Memory B cell (primary cell): ENCODE measurements at places on chromosomes 11 and 22.

DNA sequence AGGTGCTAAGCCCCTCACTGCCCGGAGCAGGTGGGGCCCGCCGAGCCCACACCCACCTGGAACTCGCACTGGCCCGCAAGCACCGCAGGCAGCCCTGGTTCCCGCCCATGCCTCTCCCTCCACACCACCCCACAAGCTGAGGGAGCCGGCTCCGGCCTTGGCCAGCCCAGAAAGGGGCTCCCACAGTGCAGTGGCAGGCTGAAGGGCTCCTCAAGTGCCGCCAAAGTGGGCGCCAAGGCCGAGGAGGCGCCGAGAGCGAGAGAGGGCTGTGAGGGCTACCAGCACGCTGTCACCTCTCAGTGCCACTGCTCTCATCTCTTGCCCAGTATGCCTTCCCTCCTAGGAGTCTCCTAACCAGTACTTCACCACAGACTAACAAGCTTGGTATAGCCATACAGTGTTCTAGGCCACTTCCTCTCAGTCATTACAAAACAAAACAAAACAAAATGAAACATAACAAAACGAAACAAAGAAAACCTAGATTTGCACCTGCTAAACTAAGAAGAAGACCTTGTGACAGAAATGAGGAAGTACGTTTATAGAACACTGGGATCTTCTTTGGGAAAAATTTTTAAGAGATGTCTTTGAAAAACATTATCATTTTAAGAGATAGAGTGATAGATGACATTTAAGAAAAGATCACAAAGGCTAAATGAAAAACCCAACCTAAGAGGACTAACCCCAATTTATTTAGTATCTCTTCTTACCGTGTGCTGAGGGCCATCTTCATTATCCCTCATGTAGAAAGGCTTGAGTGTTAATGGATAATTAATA, 47.7 kb upstream of the GAB2 start:
- DNase-seq = peak; percentile 58

GRCh38 chr22:47112582-47112965, 350.1 kb downstream of the TBC1D22A start:
- no peak for DNase-seq

GRCh38 chr22:36027935-36028645, 534 bp downstream of the RBFOX2 start:
- DNase-seq = peak; percentile 28

GRCh38 chr11:32279672-32280071, 155.7 kb downstream of the WT1 start:
- DNase-seq = no peak

GRCh38 chr11:116310226-116310625, 462.6 kb downstream of the BUD13 start:
- no peak for DNase-seq

DNA sequence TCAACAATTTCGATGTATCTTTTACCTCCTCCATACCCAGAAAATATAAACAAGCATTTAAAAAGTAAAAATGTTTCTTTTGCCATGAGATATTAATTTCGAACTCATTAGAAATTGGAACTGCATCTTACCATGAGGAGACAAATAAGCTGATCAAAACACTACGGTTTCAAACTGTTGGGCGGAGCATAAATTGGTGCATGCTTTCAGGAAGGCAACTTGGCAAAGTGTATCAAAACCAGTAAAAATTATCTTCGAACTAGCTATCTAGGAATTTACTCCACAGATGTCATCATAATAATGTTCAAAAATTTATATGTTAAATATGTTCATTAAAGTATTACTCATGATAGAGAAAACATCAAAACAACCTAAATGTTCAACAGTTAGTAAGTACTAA, 21.4 kb upstream of the SOX6 start:
- DNase-seq = no peak

DNA sequence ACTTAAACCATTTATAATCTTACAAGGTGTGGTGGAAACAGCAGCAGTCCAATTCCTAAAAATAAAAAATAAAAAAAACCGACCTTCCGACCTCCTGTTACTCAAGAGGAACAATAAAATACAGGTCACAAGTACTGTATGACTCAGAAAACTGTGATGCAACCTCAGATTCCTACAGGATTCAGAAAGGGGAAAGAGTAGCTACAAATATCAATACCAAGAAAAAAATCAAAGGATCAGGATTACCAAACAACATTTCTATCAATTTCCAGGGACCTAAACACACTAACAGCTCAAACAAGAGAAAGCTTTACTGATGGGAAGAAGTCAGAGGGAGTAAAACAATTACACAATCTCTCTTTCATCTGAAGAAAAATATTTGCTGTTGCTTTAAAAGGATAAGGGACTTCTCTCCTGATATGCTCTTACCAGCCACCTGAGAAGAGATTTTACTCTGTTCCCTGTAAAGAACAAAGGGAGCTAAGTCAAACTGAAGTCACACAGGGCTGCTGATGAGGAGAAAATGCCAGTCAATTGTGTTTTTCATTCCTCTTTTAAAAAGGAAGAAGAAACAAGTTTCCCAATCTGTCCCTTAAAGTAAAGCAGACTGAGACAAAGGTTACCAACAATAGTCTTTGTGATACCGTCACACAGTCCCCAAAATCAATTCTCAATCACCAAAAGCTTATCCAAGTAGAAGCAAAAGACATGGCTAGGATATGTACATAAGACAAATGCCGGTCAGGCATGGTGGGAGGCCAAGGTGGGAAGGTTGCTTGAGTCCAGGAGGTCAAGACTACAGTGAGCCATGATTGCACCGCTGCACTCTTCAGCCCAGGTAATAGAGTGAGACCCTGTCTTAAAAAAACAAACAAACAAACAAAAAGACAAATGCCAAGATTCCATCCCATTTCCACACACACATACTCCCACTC, 39.3 kb downstream of the AMBRA1 start:
- no peak for DNase-seq

DNA sequence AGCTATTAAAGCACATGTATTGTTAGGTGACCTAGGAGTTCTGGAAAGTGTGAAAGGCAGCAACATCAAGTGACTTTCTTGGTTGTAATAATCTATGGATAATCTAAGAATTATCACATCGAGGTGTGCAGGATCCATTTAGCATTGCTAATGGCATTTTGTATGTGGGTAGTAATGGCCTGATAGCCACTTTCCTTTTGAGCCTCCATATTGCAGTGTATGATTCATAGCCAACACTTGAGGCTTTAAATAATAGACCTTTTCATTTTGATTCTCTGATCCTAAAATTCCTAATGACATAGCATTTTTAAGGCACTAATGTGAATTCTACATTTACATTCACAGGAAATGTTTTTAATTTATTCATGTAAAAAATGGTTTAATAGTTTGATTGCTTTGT, 759.4 kb downstream of the NELL1 start:
- DNase-seq = no peak

DNA sequence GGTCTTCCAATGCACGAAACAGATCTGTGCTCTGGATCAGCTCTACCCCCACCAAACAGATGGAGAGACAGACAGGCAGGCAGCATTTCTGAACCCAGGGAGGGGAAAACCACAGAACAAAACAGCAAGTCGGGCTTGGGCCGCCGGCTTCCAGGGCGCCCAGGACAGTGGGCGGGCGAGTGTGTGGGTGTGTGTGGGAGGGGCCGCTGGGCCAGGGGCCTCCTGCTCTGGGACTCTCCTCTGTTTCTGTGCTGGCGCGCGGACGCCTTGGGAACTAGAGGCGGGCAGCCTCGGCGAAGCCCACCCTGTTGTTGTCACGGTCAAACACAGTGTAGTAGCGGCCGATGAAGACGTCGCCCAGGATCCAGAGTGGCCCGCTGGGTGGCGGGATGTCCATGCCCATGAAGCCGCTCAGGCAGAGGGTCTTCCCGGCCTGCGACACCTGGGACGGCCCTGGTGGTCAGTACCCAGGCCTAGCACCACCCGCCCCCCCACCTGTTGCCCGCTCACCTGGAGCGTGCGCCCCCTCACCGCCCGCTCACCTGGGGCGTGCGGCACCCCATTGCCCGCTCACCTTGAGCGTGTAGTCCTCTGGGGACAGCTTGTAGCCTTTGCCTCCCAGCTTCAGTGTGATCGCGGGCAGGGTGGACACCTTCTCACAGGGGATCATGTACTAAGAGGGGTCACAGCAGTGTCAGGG, 3.0 kb upstream of the IFITM10 start:
- DNase-seq = no peak

- no peak for DNase-seq
These were observed 98.9 kb upstream of the SLC5A12 start for GRCh38 chr11:26820739-26821138.

- no peak for DNase-seq
These were observed 1.7 kb downstream of the MRGPRD start for GRCh38 chr11:68978931-68979594.

DNA sequence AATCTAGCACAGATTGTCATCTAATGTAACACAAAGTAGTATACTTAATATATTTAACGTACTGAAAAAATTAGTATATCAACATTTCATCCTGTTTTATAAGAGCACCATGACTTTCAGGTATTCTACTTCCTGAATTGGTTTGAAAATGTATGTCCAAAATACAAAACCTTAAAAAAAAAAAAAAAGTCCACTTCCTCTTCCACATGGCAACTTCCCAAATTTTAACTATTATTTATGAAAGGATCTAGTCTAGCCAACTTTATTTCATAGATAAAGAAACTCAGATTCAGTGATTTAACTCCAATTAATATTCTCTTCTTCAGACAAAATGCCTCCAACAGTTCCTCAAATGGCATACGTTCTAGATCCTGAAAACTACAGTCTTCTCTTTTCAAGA, 44.0 kb downstream of the PIK3C2A start:
- DNase-seq = no peak

- DNase-seq = no peak
These were observed 30.4 kb downstream of the CARS1 start for GRCh38 chr11:3026803-3027202.

- no peak for DNase-seq
These were observed 560.8 kb downstream of the ETS1 start for GRCh38 chr11:128026596-128026995.

DNA sequence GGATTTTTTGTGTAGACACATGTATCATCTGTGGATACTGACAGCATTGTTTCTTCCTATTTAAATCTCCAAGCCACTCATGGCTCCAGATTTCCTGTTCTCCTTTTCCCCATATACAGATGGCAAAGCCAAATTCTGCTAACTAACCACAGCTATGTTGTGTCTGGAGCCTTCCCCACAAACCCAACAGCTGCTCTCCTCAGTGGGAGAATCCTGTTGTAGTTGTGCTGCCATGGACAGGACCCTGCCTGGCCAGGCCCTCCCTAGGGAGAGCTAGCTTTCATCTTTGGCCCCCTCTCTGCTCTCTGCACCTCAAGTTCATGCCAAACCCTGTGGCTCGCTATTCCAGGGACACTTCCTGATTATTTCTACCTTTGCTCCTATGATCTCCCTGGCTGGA, 106.4 kb upstream of the CCDC90B start:
- no peak for DNase-seq

DNA sequence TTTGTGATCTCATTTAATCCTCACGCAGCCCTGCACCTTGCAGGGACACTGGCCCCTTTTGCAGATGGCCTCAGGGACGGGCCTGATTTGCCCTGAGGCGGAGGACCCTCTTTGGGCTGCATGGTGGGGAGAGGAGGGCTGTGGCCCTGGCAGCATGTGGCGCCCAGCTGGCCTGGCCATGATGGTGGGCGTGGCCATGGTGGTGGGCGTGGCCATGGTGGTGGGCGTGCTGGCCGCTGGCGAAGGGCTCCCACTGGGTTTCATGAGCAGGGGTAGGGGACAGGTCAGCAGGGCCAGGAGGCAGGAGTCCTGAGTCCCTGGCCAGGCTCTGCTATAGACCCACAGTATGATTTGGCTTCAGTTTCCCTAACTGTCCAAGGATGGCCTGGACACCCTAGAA, 13.1 kb downstream of the WNT11 start:
- DNase-seq = no peak

DNA sequence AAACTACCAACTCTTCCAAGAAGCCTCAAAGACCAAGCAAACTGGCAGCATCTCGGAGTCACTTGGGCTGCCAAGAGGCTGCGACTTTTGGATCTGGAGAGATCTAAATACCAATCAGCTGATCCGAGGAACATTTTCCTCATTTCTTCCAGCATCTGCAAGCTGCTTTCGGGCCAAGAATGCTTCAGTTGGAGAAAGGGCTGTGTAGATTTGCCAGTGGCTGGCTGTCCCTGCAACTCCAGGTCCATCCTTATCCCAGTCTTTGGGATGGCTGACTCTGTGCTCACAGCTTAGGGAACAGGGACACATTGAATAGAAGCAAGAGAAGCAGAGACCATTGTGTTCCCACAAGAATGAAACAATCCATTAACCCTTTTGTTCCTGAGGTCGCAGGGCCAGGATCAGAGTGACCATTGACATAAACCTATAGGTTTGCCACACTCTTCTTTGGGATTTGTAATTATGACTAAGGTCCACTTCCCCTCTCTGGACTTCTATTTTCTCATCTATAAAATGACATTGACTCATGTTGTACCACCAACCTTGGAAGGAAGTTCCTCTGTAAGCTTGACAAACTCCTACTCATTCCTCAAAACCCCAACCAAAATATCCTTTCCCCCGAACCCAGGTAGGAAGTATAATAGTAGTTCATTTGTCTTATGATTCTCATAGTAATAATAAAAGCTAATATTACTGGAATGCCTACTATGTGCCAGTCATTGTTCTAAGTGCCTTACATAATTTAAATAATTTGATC, 340.8 kb downstream of the MN1 start:
- no peak for DNase-seq

DNA sequence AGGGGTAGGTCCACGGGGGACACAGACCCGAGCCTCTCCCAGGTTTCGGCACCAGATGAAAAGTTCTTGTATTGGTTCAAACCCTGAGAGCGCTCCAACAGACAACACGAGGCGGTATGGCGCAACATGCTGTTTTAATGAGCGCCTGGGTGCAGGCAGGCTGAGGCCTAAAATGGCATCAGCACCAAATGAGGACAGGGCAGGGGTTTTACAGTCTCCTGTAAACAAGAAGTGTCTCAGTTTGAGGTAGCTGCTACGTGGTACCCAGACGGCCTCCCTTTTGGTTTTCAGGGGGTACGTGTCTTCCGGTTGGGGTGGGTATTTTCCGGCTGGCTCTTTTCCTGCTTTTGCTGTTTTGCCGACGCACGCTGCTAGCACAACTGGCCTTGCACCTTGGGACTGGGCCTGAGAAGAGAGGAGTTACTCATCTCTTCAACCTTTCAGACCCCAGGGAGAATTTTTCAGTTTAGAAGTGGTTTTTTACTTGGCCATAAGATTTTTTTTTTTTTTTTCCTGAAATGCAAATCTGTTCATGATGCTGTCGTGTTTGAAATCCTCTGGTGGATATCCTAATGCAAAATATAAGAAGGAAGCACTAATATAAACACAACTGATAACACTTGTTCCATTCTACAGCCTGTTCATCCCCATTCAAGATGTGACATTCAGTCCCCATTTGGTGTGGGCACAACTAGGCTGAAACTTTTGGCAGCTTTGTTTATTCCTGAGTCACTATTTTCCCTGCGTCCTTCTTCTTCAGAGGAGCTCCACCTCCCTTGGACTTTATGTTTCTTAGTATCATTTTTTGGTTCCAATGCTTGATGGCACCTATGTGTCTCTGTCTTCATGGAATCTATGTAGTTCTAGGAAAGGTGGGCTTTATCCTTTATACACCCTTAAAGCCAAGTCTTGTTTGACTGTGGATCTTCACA, 6.5 kb downstream of the PPFIBP2 start:
- no peak for DNase-seq
